Neural progenitor cell (in vitro differentiated cells): ENCODE measurements at places on chromosomes 16 and 17.

GRCh38 chr16:56389554-56389953 lies 35.8 kb downstream of the AMFR start:
- no peak for DNase-seq

DNA sequence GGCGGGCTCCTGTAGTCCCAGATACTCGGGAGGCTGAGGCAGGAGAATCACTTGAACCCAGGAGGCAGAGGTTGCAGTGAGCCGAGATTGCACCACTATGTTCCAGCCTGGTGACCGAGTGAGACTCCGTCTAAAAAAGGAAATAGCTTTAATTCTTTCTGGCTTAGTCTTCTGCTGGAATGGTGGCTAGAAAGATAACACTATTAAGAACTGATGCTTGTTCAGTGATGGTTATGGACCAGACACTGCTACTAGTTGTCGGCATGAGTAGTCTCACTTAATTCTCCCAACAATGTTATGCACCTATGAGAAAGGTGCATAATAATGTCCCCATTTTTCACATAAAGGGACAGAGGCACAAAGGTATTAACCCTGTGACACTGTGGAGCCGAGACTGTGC lies 188.7 kb downstream of the HS3ST3A1 start:
- DNase-seq = no peak

- peak; percentile 30 for DNase-seq
Measured at GRCh38 chr17:18981642-18982424, 22.7 kb downstream of the FAM83G start.

GRCh38 chr17:42247734-42248133 lies 28.5 kb downstream of the STAT5B start:
- DNase-seq = no peak

DNA sequence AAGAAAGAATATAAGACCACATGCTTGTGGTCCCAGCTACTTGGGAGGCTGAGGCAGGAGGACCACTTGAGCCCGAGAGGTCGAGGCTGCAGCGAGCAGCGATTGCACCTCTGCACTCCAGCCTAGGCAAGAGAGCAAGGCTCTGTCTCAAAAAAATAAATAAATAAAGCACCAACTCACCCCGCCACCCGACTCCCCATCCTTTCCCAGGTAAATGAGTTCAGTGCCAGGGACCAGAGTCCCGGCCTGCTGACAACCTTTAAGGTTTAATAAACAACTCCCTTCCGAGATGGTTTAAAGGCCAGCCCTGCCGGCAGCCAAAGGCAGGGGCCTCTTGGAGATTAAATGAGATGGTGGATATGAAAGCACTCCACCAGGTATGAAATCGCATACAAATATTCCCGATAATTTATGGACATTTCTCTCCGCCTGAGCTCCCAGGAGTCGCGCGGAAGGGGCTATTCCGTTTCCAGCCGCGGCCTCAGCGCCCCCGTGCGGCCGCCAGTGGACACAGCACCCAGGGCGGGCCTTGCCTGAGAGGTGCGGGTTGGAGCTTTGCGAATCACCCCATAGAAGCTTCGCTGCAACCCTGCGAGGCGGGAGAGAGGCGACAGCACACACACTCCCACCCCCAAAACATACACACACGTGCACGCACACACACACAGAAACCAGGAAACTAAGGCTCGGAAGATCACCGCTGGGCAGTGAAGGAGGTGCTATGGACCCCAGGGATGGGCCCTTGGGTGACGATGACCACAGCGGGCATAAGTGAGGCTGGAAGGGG lies 4.0 kb upstream of the RPL38 start:
- DNase-seq = peak; percentile 78

- no peak for DNase-seq
Measured at GRCh38 chr16:75075688-75076268, 40.8 kb downstream of the LDHD start.

DNA sequence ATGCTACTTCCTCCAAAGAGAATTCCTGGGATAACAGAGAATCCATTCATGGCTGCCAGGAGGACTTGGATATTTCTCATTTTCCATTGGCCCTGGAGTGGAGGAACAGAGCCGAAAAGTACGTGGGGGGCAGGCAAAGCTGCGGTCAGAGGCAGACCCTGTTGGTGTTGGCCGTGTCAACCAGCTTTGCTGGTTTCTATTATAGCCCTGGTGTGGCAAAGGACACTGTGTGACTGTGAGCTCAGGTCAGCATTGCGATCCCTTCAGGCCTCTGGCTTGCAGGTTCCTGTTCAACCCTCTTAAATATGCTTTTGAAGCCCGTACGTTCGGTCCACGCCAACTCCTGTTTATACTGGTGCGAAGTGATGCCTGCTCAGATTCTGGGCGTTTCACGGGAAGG lies 596.2 kb downstream of the MAF start:
- no peak for DNase-seq

DNA sequence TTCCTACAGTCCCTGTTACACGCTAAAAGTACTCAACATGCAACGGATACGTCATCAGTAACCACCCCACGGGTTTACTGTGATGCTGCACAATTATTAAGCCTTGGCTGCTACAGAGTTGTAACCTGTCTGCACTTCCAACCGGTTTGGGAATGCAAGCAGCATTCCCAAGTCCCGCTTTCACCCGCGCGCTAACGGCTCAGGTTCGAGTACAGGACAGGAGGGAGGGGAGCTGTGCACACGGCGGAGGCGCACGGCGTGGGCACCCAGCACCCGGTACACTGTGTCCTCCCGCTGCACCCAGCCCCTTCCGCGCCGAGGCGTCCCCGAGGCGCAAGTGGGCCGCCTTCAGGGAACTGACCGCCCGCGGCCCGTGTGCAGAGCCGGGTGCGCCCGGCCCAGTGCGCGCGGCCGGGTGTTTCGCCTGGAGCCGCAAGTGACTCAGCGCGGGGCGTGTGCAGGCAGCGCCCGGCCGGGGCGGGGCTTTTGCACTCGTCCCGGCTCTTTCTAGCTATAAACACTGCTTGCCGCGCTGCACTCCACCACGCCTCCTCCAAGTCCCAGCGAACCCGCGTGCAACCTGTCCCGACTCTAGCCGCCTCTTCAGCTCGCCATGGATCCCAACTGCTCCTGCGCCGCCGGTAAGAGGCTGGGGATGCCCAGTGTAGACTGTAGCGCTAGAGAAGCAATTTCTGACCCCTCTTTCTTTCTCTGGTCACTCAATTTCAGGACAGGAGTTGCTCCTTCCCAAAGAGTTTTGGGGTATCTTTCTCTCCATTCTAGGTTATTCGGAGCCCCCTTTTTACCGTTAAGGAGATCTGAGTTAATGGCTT lies at the start of gene MT2A:
TSS of gene MT2A (plus strand) at position 542 of the 833 bp plus-strand sequence. CDS start at position 614, 72 bp downstream.
- DNase-seq = peak; percentile 95

GRCh38 chr16:57042157-57043111 lies 49.9 kb upstream of the CPNE2 start:
- no peak for DNase-seq

DNA sequence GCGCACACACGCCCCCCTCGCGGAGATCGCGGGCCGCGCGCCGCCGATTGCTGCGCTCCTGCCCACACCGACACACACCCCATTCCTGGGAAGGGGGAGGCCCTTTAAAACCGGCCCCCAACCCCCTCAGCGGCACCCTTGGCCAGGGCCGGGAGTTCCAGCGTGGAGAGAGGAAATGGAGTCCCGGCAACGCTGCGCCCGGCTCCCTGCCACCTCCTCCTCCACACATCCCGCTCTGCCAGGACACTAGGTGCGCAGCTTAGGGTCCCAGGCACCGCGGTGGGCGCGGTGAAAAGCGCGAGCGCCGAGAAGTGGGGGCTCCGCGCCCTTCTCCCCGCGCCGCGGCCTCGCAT lies 397 bp downstream of the CDC42EP4 start:
- DNase-seq = no peak

GRCh38 chr17:59851439-59852375 lies 41.0 kb downstream of the TUBD1 start:
- no peak for DNase-seq

DNA sequence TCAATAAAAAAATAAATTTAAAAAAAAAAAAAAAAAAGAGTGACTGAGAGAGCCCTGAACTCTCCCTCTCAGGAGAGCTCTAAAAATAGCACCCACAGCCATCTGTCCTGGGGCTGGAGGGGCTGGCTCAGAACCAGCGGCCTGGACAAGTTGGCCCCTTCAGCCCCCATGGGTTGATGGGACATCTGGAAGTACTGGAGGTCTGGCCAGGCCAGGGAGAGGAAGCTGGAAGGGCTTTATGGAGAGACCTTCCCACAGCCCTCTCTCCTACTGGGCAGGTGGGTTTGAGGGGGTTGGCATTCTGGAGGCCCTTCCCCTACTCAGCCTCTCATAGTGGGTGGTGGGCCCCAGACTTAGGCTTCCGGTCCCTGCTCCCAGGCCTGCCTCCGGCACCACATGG lies 93.7 kb upstream of the TMEM97 start:
- DNase-seq = no peak

- no peak for DNase-seq
Measured at GRCh38 chr16:28932339-28933141, 769 bp downstream of the CD19 start.

DNA sequence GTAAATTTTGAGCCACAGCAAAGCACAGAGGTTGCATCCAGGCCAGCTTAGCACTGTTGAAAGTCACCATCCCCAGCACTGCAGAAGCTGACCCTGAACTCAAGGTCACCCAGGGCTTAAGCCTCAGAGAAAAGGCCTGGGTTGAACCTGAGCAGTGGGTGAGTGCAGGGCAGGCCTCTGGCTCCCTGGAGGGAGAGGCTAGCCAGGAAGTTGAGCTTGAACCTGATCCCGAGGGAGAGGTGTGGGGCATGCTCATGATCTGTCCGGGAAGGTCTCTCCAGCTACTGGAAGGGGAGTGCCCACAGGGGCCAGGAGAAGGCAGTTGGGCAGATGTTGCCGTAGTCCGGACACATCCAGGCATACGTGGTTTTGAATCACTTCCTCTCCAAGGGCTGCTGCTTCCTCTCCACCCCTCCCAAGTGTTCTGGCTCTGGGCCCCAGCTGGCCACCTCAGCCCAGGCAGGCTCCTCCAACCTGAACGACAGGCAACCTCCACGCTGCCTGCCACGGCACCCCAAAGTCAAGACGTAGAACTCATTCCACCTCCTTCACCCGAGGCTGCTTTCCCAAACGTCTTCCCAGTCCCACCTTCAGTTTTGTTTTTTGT lies 18.4 kb downstream of the CARHSP1 start:
- no peak for DNase-seq

DNA sequence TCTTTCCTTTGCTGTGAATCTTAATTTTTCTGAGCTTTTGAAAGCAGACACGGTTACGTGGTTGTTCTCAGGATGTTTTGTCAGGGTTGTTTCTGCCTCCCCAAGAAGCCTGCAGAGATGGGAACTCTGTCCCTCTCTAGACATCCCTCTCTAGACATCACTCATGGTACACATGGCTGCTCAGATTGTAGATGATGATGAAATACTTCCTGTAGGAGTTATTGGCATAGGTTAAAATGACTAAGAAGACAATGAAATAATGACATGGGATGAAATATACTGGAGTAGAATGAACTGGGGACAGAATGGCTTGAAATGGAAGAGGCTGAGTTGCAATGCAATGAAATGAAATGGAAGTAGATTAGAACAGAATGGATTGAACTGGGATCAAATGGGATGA lies 253.4 kb downstream of the SHISA9 start:
- DNase-seq = no peak

DNA sequence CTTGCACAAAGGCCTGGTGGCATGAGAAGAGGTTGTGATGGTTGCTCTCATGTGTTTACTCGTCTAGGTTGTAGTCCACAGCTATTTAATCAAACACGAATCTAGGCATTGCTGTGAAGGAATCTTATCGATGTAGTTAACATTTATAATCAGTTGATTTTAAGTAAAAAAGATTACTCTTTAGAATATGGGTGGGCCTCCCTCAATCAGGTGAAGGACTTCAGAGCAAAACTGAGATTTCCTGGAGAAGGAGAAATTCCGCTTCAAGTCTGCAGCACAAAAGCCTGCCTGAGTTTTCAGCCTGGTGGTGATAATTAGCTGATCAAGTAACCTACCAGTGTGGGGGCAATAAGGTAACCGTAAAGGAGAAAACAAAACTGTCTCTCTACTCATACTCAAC lies 523.6 kb downstream of the GRIN2A start:
- DNase-seq = no peak

DNA sequence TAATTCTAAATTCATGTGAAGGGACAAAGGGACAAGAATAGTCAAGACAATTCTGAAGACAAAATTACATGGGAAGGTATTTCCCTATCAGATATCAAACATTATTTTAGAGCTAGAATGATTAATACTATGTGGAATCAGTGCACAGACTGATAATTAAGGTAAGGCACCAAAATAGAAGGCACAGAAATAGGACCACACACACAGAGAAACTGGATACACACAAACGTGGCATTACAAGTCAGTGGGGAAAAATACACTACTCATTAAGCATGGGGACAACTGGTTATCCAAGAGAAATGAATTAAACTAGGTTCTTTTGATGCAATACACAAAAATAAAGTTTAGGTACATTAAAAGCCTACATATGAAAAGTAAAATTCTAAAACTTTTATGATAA lies 132.8 kb upstream of the NETO2 start:
- no peak for DNase-seq

DNA sequence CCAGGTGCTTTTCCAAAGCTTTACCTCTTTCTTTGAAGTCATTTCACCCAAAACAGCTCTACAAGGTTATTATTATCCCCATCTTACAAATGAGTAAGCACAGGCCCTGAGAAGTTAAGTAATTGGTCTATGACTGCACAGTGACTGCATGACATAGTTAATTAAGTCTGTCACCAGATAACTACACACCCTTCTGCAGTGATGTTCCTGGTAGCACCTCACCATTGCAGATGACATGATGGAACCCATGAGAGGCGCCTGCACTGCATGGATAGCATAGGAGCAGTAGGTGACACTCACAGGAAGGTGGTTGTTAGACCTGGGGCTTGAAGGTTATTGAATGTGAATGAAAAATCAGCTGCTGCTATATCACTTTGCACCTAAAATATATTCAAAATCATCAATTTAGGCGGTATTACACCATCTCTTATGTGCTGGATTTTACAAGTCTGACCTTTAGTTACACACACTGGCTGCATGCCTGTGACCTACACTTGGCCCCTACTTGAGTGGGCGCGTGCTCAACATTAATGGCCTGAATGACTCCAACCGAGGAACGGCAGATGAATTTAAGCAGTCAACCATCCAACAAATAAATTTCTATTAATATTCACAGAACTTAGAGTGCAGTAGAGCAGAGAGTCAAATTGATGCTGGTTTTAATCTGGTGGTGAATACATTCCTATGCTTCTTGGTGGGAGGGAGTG lies 239.6 kb downstream of the CDH11 start:
- no peak for DNase-seq

DNA sequence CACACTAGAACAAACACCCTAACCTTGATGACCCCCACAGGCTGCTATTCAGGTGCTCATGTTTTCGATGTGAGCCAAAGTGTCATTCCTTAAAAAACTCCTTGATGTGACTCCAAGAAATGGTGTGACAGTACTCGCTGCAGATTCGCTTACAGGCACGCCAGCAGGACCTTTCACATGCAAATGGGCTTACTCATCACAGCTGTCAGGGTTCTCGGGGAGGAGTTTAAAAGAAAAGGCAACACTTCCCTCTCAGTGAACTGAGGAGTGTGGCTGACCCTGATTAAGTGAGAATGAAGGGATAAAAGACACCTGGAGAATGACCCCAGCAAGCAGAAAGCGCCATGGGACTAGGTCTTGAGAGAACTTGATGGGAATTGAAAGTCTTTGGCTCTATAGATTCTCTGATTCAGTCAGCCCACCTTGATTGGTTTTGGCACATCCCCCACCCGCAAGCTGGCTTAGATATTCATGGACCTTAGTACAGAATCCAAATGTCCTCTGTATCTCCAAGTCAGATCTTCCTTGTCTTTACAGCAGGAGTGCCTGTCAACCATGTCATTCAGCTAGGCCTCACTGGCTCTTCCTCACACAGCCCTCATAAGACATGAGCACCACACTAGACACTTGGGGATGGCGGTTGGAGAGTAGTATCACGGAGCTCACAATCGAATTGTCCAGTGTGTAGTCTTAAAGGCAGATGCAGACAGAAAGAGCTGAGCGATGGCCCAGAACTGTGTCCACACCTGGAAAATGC lies 82.6 kb downstream of the HIC1 start:
- DNase-seq = peak; percentile 84
